H9 (cell line): ENCODE measurements at places on chromosomes 12 and 14. TPM values are rescaled to one million over a fixed set of nuclear protein-coding genes. Genes with fewer than 3 reads are reported as not detected.

GDF3 gene
- 9.1 and 9.9 TPM in 2 replicates for total RNA-seq

TRMT61A gene
- total RNA-seq = 21.9 and 22.2 TPM in 2 replicates

FBLN5 gene
- 1.0 and 1.3 TPM in 2 replicates for total RNA-seq

SERPINA9 gene
- not detected in 2 replicates for total RNA-seq

DNA sequence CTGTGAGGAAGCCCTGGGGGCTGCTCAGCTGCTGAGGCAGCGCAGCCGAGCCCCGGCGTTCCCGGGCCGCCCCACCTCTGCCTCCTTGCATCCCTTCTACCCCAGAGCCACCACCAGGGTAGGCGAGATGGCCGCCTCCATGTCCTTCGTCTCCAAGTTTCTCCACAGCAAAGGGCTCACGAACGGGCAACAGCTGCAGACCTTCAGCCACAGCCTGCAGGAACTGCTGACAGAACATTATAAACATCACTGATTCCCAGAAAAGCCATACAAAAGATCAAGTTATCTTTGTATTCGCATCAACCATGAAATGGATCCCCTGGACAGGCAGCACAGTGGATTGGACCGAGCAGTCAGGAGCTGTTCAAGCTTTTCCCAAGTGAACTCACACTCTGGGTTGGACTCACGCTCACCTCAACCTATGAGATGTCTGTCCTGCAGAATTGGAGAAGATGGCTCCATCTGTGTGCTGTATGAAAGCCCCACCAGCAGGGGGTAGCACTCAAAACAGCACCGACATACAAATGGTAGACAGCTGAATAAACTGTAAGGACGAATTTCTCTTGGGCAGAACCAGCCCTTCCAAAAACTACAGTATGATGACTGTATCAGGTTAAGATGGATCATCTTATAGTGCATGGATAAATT lies 19.4 kb upstream of the A2M start:
- H3K27me3 ChIP-seq = no peaks in the 10 kb centered on the region
- peaks cover 22% of the 10 kb centered on the region for H3K36me3 ChIP-seq
- DNase-seq = no peak
- no peak overlapping the region for H3K27ac ChIP-seq

- H3K4me1 ChIP-seq = peaks cover 2% of the 10 kb centered on the region; the same call in 1 of the 2 replicates
- H3K36me3 ChIP-seq = peaks cover under 1% of the 10 kb centered on the region; the same call in 2 of the 3 replicates
- no peak overlapping the region for H3K4me3 ChIP-seq
- DNase-seq = no peak
- H3K27me3 ChIP-seq = no peaks in the 10 kb centered on the region
These were observed 78.0 kb downstream of the B4GALNT3 start for GRCh38 chr12:537772-538171.

- DNase-seq = no peak
- H3K4me3 ChIP-seq = no peak overlapping the region
- no peaks in the 10 kb centered on the region for H3K27me3 ChIP-seq
- H3K4me1 ChIP-seq = no peaks in the 10 kb centered on the region
- H3K36me3 ChIP-seq = peaks cover 4% of the 10 kb centered on the region
These were observed 792.3 kb downstream of the TMEM121 start for GRCh38 chr14:106318700-106319099.

- H3K27ac ChIP-seq = no peak overlapping the region
- no peaks in the 10 kb centered on the region for H3K27me3 ChIP-seq
- DNase-seq = no peak
- peaks cover 70% of the 10 kb centered on the region for H3K36me3 ChIP-seq
These were observed 5.6 kb upstream of the TBK1 start for GRCh38 chr12:64446295-64446694.
